Stimulated activated CD8-positive, alpha-beta memory T cell treated with anti-CD3 and anti-CD28 coated beads, Interleukin-4, amount 100 ng/mL, for 1 hour (primary cell): ENCODE measurements at places on chromosomes 5 and 9.

- DNase-seq: no peak
These were observed 760.6 kb downstream of the TLE1 start for GRCh38 chr9:80928697-80929096.

DNA sequence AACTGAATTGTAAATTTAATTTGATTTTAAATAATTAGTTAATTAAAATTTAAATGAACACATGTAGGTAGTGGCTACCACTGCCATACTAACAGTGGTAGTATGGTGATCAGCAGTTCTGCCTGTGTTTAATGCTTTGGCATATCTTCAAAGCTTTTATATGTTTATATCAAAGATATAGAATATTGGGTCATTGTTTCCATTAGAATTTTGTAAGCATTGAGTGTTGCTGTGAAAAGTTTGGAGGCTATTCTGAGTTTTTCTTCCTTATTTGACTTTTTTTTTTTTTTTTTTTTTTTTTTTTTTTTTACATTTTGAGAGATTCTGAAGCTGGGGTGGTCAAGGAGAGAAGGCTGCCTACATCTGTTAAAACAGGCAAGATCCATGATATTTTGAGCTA, 134.2 kb downstream of the SPATA31D1 start:
- DNase-seq: no peak

DNA sequence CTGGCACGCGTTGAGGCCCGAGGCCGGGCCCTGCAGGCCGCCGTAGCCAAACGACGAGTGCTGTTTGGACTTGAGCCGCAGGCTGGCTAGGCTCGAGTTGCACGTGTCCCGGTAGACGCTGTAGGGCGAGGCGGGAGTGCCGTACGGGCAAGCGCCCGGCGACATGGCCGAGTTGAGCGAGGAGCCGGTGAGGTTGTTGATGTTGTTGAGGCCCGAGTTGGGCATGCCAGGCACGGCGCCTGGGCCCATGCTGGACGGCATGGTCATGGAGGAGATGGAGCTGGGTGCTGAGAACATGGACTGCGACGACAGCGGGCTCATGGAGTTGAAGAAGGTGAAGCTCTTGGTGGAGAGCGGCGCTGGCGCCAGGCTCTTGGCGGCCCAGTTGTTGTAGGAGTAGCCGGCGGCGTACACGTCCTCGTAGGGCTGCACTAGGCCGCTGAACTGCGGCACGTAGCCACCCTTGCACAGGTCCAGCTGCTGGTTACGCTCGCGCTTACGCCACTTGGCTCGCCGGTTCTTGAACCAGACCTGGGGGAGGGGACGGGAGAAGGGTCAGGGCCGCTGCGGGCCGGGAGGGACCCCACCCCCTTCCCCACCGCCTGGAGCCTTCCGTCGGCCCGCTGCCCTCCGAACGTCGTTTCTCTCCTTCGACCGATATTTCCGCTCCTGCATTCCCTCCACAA, 5.1 kb downstream of the PITX1 start:
- no peak for DNase-seq

GRCh38 chr9:135156525-135157510, 69.3 kb downstream of the OLFM1 start:
- DNase-seq: no peak

GRCh38 chr9:7176561-7176960, 418.8 kb downstream of the KDM4C start:
- no peak for DNase-seq

DNA sequence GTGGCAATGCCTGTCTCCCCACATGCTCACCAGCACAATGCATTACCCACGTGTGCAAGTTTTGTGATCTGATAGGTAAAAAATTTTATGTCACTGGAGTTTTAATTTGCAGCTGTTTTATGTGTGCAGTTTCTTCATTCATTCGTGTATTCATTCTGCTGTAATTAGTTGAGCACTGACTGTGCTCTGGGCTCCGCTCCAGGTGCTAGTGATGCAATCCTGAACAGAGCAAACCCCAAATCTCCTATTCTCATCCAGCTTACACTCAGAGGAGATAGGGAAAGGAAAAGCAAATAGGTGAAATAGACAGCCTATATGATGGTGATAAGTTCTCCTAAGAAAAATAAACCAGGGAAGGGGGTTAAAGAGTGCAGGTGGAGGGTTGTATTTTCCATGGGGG, 148.4 kb downstream of the TENT4A start:
- DNase-seq: no peak
